ENCODE measurements at places on chromosomes 5 and 9.
A peak's percentile ranks its signal among the peaks of the same experiment; 100 is the strongest.

- no peak for DNase-seq
These were observed 80.0 kb downstream of the RANBP17 start for GRCh38 chr5:170941788-170942187.

GRCh38 chr5:10702040-10702629 is 58.9 kb downstream of the DAP start:
- DNase-seq: no peak

DNA sequence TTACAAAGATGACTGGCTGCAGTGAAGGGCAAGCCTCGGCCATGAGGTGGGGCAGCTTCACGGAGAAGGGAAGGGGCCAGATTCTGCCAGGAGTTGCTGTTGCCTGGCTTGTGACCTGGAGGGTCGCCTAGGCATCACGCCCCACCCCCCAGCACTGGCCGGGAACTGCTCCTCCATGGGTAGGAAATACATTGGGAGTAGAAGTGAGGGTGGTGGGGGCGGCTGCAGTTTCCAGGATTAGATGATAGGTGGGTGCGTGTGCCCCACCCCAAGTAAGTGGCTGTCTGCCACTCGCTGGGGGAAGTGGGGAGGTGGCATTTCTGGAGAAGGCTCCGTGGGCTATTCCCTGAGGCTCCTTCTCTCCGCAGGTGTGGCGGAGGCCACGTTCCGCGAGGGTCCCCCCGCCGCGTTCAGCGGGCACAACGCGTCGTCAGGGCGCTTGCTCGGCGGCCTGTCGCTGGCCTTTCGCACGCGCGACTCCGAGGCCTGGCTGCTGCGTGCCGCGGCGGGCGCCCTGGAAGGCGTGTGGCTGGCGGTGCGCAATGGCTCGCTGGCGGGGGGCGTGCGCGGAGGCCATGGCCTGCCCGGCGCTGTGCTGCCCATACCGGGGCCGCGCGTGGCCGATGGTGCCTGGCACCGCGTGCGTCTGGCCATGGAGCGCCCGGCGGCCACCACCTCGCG is 16.9 kb downstream of the CRB2 start:
- DNase-seq: no peak

DNA sequence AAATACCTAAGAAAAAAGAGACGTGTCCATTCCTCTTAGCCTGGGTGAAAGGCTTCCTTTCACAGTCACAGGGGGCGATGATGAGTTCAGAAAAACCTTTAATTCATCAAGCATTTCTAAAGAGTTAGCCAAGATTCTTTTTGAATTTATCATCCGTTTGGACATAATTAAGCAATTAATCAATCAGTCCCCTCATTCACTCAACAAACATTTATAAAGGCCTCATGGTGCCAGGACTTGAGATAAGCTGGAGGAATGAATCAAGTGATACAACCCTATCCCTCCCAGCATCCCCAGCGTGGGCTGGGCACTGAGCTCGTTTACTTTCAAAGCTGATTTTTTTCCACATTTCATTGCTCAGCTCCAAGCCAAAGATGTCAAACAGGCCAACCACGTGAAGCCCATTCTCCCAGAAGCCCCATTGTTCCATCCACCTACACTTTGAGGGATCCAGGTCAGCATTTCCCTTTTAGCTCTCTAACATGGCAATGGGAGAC is 140.5 kb downstream of the SLIT3 start:
- no peak for DNase-seq

DNA sequence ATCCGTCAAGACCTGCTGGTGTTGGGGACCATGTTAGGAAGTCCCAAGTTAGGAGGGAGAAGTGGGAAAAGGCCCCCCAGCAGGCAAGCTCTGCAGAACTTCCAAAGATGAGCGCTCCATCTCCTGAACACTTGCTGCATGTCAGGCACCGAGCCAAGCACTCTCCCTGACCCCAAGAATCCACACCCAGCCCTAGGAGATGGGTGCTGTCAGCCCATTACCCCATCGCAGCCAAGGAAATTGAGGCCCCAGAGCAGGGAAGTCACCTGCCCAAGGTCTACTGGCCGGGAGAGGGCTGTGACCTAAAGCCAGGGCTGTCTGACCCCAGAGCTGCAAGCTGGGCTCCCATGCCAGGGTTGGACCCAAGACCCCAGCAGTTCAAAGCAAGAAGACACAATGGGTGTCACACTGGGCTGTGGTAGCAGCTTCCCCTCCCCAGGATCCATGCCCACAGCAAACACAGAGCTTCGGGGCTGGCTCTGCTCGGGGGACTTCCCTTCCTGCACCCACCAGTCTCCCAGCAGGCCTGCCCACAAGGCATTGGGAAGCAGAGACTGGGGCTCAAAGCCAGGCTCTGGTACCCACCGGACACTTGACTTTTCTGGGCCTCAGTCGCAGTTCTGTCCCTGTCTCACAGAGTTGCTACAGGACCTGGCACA is 13.5 kb downstream of the EEIG1 start:
- no peak for DNase-seq

DNA sequence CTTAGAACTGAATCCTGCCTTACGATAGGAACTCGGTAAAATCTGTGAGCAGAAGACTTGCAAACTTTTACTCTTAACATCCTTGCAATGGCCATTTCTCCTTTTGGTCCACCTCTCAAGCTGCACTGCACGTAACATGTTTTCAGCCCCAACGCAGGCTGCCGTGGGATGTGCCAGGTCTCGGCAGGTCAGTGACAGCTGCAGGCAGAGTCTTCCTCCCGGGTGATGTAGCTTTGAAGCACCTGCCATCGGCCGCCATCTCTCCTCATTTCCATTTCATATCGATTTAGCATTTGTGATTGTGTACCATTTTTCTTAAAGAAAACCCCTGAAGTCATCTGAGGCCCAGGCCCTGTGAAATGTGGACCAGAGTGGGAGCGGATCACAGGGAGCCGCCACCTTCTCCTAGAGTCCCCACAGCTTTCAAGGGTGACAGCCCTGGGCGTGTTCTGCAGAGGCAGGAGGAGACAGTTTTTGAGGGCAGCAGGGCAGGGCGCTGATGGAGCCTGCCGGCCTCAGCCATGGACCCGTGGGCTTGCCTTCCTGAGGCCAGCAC is 25.8 kb upstream of the LPCAT1 start:
- no peak for DNase-seq

DNA sequence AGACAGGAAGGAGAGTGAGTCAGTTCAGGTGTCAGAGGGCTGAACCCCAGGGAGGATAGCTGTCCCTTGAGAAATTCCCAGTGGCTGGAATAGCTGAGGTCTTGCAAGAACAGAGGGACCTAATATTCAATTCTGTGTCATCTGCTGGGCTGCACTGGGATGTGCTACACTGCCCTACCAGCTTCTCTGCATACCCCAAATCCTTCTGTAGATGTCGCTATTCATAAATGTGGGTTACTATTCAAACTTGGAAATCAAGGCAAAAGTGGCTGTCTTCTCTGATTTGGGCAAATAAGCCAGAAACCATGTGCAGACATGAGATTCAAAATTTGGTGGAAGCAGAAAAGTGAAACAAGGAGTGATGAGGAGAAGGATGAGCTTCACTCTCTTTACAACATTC is 16.3 kb downstream of the TNFSF8 start:
- no peak for DNase-seq

DNA sequence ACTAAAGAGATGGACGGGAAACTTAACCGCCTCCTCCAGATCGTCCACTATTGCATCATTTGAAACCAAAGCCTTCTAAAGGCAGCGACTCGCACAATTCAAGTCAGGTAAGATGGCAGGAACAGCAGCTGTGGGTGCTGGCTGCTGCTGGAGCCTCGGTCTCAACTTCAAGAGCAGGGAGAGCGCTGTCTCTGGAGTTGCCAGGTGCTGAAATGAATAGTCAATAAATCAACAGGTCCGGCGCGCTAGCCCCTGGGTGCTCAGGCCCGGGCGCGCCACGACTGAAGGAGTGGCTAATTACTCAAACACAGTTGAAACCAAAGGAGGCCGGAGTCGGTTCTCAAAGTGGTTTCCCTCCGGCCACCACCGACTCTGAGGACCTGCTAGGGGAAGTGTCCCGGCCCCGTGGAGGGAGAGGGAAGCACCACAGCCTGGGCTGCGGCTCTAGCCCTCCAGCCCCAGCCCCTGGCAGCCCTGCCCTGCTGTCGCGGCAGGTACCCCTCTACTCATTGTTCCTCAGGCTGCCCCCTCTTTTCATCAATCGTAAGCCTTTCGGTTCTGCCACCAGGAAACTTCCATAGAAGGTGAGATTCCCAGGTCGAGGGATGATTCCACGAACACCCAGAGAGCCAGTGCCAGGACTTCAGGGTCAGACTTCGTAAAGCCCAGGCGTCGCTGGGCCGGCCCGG is 804 bp downstream of the TTC39B start:
- DNase-seq: peak; percentile 47

DNA sequence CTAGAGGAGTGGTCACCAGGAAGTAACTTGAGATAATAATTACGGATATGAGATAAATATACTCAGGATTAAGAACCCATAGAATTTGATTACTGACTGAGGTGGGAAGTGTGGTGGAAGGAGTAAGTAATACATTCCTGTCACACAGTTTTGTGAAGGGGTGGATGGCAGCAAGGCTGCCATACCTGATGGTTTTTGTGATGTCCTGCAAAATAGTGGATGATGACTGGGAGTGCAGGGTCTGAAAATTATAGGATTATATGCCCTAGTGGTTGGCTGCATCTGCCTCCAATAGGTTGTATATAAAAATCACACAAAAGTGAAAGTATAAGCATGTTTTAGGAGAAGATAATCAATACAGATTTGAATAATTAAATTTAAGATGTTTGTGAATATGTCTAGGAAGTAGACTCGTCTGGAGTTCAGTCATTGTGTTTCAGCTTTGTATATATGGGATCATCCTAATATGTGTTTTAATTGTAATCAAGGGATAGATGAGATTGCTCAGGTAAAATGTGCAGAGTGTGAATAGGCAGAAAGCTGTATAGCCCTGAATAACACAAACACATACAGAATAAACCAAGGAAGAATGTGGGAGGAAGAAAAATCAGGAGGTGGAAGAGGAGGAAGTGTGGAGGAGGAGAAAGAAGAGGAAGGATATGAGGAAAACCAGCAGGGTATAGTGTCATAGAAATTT is 5.5 kb downstream of the SELENOP start:
- no peak for DNase-seq

DNA sequence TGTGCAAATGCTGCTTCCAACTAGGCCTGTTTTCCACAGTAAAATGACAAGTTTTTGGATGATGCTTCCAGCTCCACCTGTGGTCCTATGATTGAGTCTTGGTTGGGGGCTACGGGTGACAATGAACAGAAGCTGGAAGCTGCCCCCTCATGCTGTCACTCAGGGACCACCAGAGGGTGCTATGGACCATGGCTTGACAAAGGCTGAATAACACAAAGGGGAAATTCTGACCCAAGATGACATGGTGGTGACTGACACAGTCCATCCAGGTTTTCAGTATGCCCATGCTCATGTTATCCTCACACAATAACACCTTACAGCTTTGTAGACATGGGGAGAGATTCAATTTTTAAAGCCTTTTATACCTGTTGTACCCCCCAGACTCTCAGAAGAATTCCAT is 23.9 kb upstream of the SAP30L start:
- DNase-seq: no peak

DNA sequence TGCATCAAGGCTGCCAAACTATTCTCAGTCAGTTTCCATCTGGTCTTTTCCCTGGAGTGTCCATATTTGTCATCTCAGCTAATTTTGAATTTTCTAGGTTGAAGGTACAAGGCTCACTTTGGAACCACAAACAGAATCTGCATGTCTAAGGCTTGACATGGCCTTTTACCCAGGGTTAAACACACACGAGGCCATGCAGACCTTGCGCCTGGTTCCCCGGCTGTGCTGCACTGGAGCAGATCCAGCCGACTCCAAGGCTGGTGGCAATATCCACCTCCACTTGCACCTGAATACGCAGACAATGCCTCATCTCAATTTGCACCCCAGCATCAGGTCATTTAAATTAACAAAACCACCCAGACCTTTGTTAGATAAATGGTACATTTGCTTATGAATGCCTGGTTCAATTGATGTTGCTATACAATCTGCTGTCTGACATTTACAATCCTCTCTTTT is 276.2 kb downstream of the HSPA4 start:
- no peak for DNase-seq

- DNase-seq: no peak
These were observed 266.6 kb upstream of the DAP start for GRCh38 chr5:11027660-11028059.

- DNase-seq: no peak
These were observed 53.5 kb downstream of the SLC27A6 start for GRCh38 chr5:129018837-129019236.

GRCh38 chr5:53165431-53166182 is 56.0 kb upstream of the MOCS2 start:
- no peak for DNase-seq

DNA sequence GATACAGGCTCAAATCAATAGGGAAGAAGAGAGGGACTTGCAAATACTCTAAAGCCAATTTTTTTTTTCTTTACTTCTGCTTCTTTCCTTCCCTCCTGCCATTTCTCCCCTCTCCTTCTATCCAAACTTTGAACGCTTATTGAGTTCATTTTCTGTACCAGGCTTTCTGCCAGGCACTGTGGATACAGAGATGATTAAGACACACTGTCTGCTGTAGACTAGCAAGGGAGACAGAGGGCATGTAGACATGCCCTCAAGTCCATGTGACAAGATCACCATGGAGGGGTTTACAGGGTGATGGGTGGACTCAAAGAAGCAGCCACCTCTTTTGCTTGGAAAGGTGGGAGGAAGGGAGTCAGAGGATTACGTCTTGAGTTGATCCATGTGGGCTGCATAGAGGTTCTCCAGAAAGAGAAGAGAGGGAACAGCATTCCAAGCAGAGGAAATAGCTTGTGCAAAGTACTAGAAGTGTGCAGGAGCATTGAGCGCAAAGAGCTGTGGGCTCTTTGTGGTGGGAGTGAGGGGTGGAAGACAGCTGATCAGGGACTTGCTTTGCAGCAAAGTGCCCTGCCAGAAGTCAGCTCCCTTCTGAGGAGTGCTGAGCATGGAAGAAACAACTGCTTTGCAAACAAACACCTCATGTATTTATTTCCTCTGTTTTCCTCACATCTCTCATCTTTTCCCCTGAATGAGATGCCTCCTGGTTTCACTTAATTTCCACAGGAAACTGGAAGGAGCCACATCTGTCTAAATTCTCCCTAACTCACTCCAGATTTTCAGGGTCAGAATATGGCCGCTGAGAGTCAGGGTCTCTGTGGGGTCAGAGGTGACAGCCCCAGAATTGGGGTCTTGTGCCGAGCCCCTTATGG is 64.4 kb upstream of the COL15A1 start:
- no peak for DNase-seq

DNA sequence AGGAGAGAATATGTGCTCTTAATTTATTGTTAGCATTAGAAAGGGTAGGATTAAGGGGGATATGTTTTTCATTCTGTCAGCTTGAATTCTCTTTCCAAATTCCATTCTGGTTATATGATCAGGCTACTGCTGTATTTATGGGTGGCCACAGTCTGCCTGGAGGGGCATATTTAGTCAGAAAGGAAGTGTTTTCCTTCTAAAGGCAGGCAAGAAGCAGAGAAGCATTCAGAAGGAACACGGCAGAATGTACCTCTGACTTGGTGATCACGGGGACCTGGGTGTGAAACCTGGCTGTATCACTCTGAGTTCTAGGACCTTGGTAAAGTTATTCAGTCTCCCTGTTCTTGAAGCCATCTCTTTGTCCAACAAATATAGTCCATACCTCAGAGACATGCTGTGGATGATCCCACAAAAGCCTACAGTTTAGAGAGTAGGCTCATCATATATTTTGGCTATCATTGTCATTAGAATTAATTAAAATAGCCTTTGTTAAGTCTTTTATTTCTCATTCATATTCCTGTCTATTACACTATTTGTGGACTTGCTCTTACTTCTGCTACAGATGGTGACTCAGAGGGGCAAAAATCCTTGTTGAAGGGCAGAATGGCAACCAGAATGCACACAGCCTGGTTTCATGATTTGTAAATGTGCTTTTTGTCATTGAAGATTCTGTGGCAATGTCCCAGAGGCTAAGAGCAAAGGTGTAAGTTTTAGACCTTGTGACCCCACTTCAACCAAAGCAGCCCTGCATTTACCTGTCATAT is 2.7 kb downstream of the TNC start:
- DNase-seq: no peak

Data from stimulated activated naive CD4-positive, alpha-beta T cell (primary cell).